ENCODE measurements at places on chromosomes 3 and 15.

- no peak for DNase-seq
Observed at GRCh38 chr3:172313671-172314070, 134.6 kb downstream of the GHSR start.

- DNase-seq = no peak
Observed at GRCh38 chr3:194139814-194140391, 4.0 kb downstream of the HES1 start.

- DNase-seq = no peak
Observed at GRCh38 chr3:132519914-132520313, 77.2 kb upstream of the ACKR4 start.

GRCh38 chr3:6737630-6738029, 123.3 kb upstream of the GRM7 start:
- no peak for DNase-seq

DNA sequence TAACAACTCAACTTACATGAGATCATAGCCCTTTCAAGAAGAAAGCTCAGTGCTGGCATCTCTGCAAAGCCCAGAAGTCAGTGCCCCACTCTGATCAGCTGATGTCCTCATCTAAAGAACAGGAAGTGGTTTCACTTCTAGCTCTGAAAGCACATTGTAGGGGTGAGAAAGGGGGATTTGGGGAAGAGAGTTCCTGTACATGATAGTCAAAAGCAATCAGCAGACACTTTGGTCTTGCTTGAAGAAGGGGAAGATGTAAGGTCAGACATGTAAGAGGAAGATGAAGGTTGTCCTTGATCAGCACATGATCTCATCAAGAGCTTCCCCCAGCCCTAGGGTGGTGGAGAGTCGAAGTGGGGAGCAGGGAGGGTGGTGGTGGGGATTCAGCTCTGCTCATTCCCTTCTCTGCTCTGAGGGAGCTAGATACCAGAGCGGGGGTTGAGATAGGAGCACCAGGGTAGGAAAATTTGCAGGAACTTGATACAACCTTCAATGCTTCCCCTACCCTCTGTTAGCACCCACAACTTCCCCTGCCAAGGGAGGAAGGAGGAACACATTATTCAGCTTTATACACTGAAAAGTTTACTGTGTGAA, 76.4 kb upstream of the ETV5 start:
- peak; percentile 96 for DNase-seq

GRCh38 chr15:81311752-81312464, 12.0 kb downstream of the STARD5 start:
- DNase-seq = peak; percentile 76

GRCh38 chr3:54901906-54902685, 25.8 kb downstream of the LRTM1 start:
- no peak for DNase-seq

DNA sequence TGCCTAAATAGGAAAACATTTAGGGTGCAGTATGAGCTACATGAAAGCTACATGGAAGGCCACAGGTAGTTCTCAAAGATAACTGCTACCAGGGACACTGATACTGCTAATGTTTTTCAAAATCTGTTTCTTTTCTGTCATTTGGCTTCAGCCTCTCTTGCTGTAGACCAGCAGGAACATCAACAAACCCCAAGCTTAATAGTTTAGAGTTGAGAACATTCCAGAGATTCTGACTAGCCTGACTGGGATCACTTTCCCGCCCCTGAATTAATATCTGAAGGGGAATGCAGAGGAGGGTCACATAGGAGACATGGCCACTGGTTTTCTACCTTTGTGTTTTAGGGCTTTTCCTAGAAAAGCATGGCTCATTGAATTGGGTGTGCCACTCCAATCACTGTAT, 16.9 kb upstream of the C3orf38 start:
- DNase-seq = no peak

DNA sequence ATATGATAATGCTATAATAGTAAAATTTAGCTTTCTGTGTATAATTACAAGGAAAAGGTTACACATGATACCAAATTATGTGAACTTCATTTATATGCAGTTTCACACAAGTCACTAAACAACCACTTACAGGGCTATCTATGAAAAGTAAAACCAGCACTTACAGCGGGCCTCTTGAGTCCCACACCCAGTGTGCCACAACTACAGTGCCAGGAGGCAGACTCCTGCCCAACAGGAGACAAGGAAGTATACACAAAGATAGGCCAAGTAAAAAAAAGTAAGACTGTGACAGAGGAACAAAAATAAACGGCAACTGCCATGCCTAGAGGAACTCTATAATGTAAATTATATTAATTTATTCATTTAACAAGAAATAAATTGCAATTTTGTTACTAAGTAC, 53.4 kb upstream of the NEK10 start:
- DNase-seq = no peak

GRCh38 chr15:63134245-63134985, 12.8 kb downstream of the LACTB start:
- peak; percentile 50 for DNase-seq

GRCh38 chr15:91235376-91235775, 135.3 kb downstream of the SV2B start:
- no peak for DNase-seq

DNA sequence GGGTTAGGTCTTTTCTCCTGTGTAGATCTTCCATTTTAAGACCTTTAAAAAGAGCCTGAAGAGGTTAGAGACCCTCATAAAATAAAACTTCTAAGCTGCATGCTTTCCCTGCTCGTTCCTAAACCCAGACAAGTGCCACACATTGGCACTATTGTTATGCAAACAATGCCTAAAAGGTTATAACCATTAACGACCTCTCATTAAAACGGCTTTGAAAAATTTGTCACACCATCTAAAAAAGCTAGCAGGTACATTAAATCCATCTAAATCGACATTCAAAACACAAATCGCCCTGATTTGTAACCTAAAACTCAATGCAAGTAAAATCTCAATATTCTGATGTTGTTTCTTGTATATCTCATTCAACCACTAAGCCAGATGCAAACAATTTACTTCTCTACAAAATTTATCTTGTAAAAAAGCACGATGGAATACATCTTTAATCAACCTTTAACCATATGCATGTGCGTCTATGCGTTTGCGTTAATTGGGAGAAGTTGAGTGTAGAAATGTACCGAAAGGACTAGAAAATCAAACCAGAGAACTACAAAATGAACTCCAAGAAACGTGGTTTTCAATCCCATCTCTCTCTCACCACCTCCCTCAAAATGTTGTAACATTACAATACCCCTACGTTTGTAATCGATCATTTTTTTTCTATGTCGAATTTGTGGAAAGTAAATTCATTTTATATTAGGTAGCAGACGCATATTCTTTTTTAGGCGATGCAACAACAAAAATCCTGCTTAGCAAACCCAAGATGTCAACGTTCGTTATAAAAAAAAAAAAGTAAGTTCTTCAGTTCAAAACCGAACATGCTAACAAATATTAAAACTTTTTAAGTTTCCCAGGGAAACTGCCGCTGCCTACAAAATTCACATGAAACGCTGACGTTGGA, 1.2 kb downstream of the ALDH1A2 start:
- no peak for DNase-seq

GRCh38 chr15:91813924-91814323, 39.6 kb upstream of the SLCO3A1 start:
- DNase-seq = no peak

DNA sequence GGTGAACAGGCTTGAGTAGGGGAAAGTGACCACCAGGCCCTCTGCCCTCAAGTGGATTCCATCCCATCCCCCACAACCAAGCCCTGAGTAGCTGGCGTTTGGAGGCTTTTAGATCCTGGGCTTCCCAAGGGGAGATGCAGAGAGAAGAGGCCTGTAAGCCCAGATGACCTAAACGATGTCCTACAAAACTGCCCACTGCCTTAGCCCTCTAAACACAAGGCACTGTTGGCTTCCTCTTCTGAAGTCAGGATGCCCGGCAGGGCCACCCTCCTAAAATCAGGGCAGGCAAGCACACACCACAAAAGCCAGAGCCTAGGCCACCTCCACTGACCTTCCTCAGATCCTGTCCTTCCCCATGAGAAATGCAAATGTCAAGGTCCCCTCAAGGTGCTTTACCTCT, 68.6 kb downstream of the ADCY5 start:
- no peak for DNase-seq

GRCh38 chr3:15629860-15630597, 28.5 kb downstream of the BTD start:
- DNase-seq = peak; percentile 90

DNA sequence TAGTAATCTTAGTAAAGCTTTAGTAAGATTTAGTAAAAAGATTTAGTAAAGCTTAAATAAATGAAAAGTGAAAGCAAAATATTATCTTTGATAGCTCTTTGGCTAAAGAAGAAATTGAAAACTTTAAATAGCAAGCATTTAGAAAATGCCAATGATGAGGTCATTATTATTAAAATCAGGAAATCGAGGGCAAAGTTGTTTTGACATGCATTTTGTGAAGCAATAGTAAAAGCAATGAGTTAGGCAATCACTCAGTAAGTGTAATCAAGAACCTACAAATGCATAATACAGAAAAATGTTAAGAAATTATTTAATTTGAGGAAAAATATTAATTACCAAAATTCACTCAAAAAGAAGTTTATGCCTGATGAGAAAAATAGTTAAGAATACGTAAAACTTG, 280.3 kb upstream of the MME start:
- no peak for DNase-seq

DNA sequence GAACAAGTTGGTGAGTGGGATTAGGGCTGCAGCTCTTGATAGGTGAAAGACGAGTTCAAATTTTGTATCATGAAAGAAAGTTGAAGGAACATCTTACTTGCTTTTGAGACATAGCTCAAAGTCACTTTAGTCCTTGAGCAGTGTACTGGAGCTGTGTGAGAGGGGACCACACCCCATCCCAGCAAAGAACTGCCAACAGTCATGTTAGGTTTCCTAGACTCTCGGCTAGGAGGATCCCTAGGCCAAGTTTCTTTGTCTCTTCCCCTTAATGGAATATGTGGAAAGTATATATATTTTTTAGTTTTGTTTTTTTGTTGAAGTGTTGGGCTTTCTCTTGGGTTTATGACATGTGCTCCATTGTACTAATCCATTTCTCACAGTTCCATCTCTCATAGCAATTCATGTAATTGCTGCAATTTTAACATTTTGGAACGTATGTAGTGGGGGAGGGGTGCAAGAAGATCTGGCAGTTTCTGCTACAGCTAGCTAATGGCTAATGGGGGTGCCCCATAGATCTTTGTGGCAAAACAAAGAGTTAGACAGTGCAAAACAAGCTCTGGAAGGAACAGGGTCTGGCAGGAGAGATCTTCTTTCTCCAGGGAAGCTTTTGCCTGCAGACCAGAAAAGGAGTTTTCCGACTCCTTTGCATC, 25.1 kb downstream of the TLNRD1 start:
- no peak for DNase-seq

DNA sequence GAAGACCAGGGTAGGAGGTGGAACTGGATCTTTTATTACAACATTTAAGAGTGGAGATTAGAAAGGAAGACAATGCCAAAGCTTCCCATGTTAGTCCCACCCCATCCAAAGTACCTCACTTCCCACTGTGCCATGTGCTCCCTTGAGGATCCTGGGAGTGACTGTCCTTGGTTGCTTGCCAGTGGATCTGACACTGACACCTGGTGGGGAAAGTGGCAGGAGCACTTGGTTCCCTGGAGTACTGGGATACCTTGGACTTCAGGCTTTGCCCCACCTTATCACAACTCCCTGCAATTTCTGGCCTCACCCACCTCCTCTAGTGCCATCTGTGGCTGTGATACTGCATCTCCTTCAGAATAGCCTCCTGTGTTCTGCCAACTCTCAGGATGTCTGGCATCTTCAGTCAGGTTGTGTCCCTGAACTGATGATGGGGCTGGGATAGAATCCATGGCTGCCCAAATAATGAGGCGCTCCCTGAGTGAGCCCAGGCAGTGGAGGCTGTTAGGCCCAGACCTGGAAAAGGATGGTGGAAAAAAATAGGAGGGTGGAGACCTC, 1.3 kb downstream of the ELL3 start:
- peak; percentile 21 for DNase-seq

DNA sequence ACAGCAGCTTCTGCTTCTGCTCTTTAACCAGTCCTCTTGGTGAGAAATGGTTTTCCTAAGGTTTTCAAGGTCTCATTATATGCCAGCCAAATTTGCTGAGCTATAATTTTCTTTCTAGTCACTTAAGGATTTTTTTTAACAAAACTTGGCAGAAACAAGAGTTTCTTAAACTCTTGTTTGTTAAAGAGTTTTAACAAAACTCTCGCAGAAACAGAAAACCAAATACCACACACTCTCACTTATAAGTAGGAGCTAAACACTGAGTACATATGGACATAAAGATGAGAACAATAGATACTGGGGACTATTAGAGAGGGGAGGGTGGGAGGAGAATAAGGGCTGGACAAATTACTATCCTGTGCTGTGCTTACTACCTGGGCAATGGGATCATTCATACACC, 908.3 kb downstream of the TUSC7 start:
- no peak for DNase-seq

- no peak for DNase-seq
Observed at GRCh38 chr15:47803767-47804166, 86.5 kb downstream of the SEMA6D start.

DNA sequence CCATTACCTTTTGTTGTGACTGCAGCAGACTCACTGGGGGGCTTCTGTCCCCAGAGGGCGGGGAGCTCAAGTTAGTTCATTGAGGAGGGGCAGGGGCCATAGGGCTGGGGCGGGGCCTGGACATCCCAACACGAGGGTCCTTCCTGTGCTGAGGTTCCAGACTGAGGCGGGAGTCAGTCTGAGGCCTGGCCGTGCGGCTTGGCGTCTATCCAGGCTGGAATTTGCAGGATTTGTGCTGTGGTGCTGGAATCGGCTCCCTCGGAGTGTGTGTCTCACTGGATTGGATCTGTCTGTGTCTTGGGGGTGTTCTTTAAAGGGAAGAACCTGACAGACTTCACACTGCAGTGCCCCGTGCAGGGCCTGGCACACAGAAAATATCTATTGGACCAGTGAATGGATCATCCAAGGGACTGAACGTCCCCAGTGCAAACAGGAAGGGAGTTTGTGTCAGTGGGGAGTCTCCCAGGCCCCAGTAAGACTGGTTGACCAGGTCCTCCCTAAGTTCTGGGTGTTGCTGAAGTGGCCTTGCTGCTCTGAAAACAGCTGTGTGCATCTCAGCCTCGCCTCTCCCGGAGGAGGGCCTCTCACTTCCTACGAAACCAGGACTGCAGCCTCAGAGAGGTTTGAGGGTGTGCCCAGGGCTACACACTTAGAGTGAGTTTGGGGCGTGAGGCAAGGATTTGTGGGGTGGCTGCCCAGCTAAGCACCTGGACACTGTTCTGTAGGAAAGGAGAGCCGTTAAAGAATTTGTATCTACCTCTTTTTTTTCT, 26.1 kb downstream of the GOLGA6L2 start:
- no peak for DNase-seq

- DNase-seq = peak; percentile 34
Observed at GRCh38 chr15:25545017-25545416, 106.2 kb upstream of the UBE3A start.

GRCh38 chr3:35690271-35690670, 50.9 kb downstream of the ARPP21 start:
- no peak for DNase-seq

- no peak for DNase-seq
Observed at GRCh38 chr3:177145381-177145780, 51.9 kb downstream of the TBL1XR1 start.

- DNase-seq = no peak
Observed at GRCh38 chr15:56042982-56043980, 49.9 kb upstream of the NEDD4 start.

GRCh38 chr3:28989646-28990089, 291.2 kb upstream of the RBMS3 start:
- peak; percentile 46 for DNase-seq

All from suppressor macrophage (primary cell).